ENCODE measurements at places on chromosomes 2 and 18.

DNA sequence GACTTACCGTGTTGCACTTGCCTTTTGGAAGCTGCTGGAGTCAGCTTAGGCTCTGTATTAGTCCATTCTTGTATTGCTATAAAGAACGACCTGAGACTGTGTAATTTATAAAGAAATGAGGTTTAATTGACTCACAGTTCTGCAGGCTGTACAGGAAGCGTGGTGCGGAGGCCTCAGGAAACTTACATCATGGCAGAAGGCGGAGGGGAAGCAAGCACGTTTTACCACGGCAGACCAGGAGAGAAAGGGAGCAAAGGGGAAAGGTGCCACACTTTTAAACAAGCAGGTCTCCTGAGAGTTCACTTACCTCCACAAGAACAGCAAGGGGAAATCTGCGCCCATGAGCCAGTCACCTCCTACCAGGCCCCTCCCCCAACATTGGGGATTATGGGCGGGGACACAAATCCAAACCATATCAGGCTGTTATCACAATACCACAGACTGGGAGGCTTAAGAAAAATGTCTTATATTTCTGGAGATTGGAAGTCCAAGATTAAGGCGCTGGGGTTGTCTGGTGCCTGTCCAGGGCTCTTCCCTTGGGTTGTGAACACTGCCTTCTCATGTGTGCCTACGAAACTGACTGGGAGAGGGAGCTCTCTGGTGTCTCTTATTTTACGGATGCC lies 3.6 kb upstream of the D2HGDH start:
- DNase-seq = no peak

- DNase-seq = peak; percentile 53
These were observed 7.3 kb upstream of the SETBP1 start for GRCh38 chr18:44673256-44673880.

- DNase-seq = no peak
These were observed 190.9 kb downstream of the TFCP2L1 start for GRCh38 chr2:121094101-121094500.

- no peak for DNase-seq
These were observed 103.0 kb upstream of the FBXO11 start for GRCh38 chr2:48009256-48009655.

DNA sequence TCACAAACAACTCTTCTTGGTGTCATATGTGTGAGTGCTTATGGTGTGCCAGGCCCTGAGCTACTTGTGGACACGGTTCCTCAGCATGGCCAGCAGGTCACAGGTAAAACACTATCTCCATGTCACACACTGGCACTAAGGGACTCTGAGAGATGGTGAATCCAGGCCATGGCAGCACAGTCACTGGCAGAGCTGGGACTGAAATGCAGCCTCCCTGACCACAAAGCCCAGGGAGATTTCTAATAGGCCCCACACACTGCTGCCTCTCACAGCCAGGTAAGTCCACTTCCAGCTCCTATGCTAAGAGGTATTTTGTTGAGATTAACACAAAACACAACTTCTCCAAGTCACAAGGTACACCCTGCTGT lies 92.0 kb downstream of the ACTR2 start:
- DNase-seq = no peak

DNA sequence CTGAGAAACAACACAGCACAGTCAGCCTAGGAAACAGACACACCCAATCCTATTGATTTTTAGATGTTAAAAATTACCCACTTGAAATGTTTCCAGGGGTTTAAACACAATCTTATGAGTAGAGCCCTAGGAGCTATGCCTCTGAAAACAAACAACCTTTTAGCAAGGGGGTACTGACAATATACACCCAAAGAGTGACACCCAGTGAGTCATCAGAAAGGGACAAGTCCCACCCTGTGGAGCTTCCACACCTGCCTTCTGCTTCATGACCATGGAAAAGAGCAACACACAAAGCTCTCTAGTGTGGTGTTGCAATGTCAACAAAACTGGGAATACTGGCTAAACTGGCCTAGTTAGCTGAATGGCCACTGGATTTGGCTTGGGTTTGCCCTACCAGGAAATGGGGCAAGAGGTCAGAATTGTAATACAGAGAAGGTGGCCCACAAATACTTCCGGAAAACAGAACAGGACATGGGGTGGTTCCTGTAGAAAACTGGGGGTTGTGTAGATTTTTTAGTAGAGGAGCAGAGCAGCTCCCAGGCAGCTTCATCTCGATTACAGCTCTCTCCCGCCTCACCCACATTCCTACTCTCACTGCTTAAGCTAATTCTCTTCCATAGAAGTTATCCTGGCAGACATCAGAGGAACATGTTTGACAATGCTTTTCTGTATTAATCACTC lies 98.2 kb downstream of the GAREM1 start:
- DNase-seq = no peak

GRCh38 chr2:2188344-2188920 lies 142.6 kb downstream of the MYT1L start:
- DNase-seq = no peak

- no peak for DNase-seq
These were observed 364.7 kb downstream of the XIRP2 start for GRCh38 chr2:167253025-167253424.

DNA sequence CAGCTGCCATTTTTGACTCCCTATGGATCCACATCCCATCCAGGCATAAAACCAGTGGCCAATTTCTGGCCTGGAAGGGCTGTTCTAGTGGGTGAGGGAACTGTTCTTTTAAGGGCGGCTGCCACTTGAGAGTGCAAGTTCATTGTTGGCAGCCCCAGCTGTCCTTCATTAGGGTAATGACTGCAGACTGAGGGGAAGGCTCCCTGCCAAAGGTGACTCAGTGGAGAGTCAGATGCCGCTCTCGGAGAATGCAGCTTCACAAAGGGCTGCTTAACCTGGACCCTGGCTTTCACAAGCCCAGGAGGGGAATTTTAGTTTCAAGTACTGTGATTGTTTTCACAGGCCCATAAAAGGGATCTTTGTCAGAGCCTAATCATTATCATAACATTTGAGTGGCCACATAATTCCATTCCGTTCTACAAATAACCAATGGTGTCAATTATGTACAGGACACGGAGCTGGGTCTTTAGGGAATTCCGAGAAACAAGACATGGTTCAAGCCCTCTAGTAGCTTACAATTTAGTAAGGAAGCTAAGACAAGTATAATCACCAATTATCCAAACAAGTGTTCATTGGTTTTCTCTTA lies 235.7 kb downstream of the CDCA7 start:
- peak; percentile 81 for DNase-seq

- no peak for DNase-seq
These were observed 1950.8 kb upstream of the PIK3C3 start for GRCh38 chr18:40004246-40004645.

DNA sequence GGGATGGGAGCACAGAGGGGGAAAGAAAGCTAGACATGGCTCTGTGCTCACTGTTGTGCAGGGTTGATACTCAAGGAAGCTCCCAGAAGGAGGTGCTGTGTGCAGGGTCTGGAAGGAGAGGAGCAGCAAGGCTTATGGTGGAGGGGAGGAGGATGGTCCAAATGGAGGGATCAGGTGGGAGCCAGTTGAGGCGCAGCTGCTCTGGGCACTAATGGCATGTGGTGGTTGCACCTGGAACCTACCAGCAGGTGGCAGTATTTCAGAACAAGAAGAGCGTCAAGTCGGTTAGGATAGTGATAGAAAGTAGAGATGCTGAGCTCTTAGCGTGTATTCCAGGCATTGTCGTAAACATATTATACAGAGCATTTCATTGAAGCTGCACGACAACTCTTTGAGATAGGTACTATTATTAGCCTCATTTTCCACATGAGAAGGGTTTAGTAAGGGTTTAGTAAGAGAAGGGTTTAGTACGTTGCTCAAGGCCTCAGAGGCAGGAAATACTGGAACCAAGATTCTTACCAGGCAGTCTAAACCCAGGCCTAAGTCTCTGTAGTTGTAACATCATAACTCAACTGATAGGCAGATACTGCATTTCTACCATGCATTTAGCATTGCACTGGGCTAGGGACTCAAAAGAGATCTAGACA lies 223.7 kb downstream of the CYP26B1 start:
- DNase-seq = peak; percentile 76

- DNase-seq = no peak
These were observed 1.1 kb downstream of the GREB1 start for GRCh38 chr2:11534746-11535484.

DNA sequence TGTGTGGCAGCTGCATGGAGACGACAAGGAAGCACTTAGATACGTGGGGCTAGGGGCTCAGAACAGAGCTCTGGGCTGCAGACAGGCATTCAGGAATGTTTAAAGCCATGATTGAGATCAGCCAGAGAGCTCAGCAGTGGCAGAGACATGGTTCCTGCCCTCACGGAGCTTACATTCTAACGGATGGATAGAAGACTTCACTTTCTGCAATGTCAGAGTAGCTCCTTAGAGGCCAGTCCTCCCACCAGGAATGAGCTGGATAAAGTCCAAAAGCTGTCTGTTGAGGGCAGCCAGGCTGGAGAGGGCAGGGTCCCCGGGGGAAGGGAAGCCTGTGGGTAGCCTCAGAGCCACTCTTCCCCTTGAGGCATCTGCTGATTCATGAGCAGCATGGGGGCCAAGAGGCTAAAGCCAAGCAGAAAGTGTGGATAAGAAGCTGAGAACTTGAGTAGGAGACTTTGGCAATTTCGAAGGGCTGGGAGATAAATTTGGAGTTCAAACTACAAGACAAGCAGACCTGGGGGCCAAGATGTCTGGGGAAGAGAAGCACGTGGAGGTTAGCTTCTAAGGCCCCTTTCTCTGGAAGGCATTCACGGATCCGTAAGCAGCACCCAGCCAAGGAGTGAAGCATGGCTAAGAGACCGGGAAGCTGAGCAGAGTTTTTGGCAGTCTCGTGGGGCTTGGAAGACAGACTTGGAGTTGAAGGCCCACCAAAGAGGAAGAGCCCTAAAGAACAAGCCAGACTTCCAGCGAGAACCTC lies 9.7 kb upstream of the CIB4 start:
- no peak for DNase-seq

- DNase-seq = no peak
These were observed 6.7 kb downstream of the ZNF521 start for GRCh38 chr18:25345081-25345866.

DNA sequence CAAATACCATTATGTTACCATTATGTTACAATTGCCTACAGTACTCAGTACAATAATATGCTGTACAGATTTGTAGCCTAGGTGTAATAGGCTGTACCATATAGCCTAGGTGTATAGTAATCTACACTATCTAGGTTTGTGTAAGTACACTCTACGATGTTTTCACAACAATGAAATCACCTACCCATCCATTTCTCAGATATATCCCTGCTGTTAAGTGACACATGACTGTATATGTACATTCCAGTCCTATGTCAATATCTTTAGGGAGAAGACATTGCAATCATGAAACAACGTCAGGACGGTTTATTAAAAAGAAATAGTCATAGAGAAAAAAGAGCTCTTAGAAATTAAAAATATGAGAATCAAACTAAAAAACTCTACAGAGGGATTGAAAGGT lies 119.0 kb upstream of the CDC42EP3 start:
- no peak for DNase-seq

GRCh38 chr18:12041561-12041960 lies 52.1 kb upstream of the ANKRD62 start:
- no peak for DNase-seq

DNA sequence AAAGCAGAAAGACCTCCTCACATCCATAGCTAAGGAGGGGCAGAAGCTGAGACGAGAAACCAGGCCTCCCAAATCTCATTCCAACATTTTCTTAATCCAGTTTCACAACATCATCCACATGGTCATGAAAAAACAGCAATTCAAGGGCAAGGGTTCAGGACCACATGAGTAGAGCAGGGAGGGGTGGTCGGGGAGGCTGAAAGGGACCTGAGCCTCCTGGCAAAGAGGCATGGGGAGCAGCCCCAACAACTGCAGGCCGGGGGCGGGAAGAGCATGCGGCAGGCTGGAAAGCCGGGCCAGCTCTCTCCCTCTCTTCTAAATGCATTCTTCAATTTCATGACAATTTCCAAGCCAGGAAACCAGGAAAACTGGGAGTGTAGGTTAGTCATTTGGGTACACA lies 76.7 kb downstream of the DNMT3A start:
- no peak for DNase-seq

- DNase-seq = no peak
These were observed 125.9 kb downstream of the MSH2 start for GRCh38 chr2:47528874-47529273.

GRCh38 chr2:76516861-76517573 lies 806.3 kb upstream of the GCFC2 start:
- no peak for DNase-seq

- no peak for DNase-seq
These were observed 299.3 kb downstream of the OSR1 start for GRCh38 chr2:19059076-19059475.

GRCh38 chr2:149611100-149611820 lies 23.7 kb upstream of the MMADHC start:
- DNase-seq = peak; percentile 46

DNA sequence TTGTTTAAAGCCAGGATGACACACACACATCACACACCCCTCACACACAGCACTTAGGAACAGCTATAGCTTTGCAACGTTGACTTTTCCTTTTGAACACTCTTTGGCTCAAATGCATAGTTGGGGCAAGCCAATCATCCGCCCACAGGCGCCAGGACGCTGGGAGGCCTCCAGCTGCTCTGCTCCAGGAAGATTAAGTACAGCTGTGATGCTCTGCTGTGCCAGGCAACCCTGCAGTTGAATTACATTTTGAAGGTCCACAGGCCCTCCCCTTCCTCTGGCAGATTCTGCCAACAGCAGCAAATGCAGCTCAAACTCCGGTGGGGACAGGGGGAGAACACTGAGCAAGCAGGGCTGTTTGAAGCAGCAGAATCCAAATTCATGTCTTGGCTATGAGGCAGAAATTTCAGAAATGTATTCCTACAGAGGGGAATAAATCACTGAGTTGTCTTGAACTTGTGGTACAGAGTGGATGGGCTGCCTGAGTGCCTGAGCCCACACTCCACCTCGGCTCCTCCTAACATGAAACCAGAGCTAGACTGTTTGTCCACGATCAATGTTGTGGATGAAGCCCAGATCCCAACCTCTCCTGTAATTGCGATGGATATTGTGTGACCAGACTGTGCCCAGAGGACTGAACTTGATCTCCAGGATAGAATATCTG lies 86.5 kb upstream of the PPP1CB start:
- peak; percentile 96 for DNase-seq

DNA sequence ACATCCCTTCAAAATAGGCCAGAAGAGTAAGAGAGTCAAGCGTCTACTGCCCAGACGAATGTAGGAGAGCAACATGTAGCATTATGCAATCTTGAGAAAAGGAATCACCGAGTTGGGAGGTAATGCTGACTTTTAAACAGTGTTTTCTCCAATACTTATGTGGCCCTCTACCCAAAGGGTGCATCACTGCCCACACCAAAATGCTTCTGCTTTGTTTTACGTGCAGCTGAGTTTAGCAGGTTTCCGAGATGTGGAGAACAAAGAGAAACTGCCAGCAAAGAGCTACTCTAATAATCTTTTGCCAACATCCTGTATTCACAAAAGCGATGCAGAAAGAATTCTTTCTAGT lies 63.4 kb upstream of the ZEB2 start:
- no peak for DNase-seq

GRCh38 chr2:43616967-43617680 lies 19.9 kb upstream of the PLEKHH2 start:
- no peak for DNase-seq

DNA sequence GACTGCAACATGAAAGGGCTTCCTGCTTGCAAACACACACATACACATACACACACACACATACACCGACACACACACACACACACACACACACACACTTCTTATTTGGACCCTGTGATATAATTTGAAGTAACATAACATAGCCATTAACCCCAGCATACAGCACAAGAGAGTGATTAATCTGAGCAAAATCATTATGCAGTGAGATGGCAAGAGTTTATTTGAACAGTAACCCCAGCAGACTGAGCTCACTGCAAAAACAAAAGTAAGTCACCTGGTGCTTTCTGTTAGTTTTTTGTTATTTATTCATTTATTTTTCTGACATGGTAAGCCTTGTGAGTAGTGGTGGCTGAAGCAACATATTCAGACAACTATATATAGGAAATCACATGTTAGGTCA lies 93.7 kb downstream of the NOL4 start:
- DNase-seq = no peak

Measured in right hindlimb (tissue), 1 donor.